CD4-positive, alpha-beta T cell treated with Interleukin-15 for 4 hours (primary cell): ENCODE measurements at places on chromosomes 5 and 9.
A peak's percentile ranks its signal among the peaks of the same experiment; 100 is the strongest.

GRCh38 chr9:715300-715699, 126.2 kb upstream of the DMRT1 start:
- no peak for DNase-seq

- DNase-seq: no peak
These were observed 48.1 kb downstream of the TENT4A start for GRCh38 chr5:6761333-6761732.

- no peak for DNase-seq
These were observed 17.5 kb upstream of the MSMP start for GRCh38 chr9:35771534-35771933.

- no peak for DNase-seq
These were observed 1.5 kb upstream of the MYO10 start for GRCh38 chr5:16937503-16938161.

DNA sequence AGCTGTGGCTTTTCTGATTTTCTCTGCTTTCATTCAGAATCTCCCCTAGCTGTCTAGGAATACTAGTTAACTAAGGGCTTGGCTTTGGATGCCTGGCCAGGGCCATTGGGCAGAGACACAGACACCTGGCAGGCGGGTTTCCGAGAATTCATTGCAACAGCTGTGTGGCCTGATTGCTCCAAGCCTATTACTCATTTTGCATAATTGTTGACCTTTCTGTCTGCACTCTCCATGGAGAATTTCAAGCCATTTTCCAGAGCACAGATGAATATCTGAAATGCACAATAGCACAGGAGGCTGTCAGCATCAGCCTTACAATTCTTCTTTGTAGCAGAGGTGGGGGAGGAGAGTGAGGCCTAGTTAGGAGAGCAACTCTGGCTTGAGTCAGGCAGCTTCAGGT, 310.5 kb downstream of the DMAC1 start:
- no peak for DNase-seq

GRCh38 chr5:156667616-156668015, 182.5 kb upstream of the PPP1R2B start:
- no peak for DNase-seq

- DNase-seq: no peak
These were observed 191.7 kb upstream of the NR3C1 start for GRCh38 chr5:143594902-143595818.

DNA sequence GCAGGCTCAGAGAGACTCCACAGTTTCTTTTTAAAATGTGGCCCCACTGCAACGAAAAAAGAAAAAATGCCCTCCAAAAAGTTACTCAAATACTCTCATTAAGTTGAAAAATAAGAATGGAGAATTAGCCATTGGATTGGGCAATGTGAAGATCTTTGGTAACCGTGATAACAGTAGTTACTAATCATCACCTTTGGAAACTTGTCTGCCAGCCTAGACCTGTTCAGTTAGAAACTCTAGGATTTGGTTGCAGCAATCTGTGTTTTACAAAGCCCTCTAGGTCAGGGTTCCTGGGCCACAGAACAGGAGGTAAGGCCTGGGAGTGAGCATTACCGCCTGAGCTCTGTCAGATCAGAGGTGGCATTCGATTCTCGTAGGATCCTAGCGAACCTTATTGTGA, 34.2 kb downstream of the VPS13A start:
- no peak for DNase-seq

GRCh38 chr9:90882991-90883600, 81.5 kb downstream of the SYK start:
- DNase-seq: no peak

GRCh38 chr5:72654231-72654630, 147.0 kb upstream of the ZNF366 start:
- DNase-seq: no peak

GRCh38 chr5:77864997-77865396, 88.9 kb upstream of the TBCA start:
- DNase-seq: no peak

DNA sequence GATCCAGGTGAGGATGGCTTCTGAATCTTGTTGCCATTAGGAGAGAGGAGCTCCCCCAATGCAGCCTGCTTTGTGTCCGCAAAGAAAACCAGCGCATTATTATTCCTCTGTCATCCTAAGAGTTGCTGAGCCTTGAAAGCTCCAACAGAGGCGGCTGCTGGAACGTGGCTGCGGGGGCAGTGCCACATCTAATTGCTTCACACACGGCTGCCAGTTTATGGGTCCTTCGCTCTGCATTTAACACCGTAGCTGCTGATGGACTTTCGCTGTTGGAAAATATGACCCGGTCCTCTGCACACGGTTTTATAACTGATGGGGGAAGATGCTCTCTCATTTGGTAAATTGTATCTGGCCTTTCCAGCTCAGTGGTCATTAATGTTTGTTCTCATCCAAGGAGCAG, 38.0 kb downstream of the ZNF622 start:
- no peak for DNase-seq

DNA sequence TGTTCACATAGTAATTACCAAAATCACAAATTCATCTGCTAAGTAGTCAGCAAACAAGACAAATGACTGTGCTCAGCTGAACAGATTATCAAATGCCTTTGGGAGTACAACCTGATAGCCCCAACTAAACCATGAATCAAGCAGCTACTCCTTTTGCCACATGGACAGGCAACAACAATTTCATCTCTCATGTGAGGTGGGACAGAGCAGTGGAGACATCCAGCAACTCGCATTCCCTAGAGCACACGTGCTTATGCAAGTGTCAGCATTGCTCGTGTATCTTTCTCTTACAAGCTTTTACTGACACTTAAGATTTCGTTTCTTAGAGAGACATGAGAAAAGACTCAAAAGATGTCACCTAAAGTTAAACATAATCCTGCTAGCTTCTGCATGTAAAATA, 42.7 kb upstream of the PPP2R2B start:
- DNase-seq: no peak

GRCh38 chr5:181109489-181110013, 21.4 kb downstream of the OR2V1 start:
- DNase-seq: no peak

- DNase-seq: no peak
These were observed 21.9 kb upstream of the ELL2 start for GRCh38 chr5:95983509-95983908.

GRCh38 chr5:32713361-32713769, 2.2 kb downstream of the NPR3 start:
- DNase-seq: no peak

- DNase-seq: no peak
These were observed 13.8 kb downstream of the DNAH5 start for GRCh38 chr5:13930541-13931171.

GRCh38 chr5:16143361-16144049, 36.1 kb downstream of the MARCHF11 start:
- no peak for DNase-seq

- no peak for DNase-seq
These were observed 17.5 kb upstream of the TGFBR1 start for GRCh38 chr9:99087462-99087861.

- DNase-seq: no peak
These were observed 211.2 kb downstream of the NXNL2 start for GRCh38 chr9:88746029-88746742.

DNA sequence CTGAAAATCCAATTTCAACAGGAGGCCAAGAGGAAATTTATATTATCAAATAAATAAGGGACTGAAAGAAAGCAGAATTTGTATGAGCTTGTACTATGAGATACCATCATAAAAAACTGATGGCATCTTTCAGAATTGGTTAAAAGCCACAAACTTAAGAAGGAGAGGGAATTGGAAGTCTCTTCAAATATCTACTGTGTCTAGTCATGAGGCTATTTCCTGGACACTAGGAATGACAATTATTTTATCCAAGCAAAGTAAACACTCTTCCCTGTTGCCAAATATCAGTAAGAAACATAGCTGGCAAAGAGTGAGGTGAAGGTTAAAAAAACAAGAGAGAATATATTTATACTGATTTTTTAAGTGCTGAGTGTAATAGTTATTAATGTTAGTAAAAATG, 101.5 kb upstream of the ARRDC3 start:
- no peak for DNase-seq

DNA sequence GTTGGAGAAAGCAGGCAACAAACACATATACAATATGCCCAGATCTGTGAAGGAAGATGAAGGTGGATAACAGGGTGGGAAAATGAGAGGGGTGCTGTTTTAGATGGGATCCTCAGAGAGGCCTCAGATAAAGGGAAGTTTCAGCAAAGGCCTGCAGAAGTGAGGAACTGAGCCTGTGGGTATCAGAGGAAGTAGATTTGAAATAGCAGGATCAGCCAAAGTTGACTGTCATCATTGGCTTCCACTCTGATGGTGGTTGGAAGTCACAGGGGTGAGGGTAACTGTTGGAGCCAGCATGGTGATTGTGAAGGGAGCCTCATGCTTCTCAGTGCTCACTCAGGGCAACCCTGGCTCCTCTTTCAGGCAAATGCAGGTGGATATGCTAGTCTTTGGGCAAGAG, 607.2 kb upstream of the CLINT1 start:
- DNase-seq: no peak

DNA sequence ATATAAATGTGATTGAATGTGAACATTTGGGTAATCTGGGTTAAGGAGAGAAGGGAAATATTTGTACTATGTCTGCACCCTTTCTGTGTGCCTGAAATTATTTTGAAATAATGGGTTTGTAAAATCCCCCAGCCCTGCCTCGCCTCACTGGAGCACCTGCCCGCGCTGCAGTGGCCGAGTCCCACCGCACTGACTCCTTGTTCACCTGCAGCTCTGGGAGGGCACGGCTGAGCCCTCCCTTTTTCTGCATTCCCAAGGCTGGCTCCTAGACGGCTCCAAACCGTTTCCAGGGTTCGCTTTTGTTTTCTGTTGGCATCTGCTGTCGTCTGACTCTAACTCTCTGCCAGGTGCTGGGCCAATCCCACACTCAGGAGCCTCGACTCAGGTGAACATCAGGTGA, 17.6 kb upstream of the PPP1R26 start:
- no peak for DNase-seq

DNA sequence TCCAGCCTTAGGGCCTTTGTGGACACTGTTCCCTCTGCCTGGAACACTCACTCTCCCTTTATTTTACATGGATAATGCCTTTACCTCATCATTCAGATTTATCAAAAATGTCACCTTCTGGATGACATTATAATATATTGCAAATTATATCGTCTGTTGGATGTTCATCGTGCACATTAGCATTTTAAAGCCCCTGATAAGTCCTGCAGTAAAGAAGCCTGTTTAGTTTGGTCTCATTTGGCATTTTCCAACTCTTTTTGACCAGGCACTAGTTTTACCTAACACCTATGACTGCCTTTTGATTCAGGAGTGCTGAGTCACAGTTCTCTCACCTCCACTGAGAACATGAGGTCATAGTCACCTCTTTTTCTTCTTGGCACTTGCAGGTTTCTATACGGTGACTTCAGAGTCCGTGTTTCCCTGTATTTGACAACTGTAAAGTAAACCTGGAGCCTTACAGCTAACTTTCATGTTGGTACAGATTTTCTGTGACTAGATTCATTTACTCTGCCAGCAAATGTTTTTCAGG, 57.7 kb upstream of the STC2 start:
- DNase-seq: no peak

GRCh38 chr9:130774183-130774582, 60.9 kb upstream of the ABL1 start:
- no peak for DNase-seq

GRCh38 chr5:93805616-93806379, 64.4 kb upstream of the POU5F2 start:
- no peak for DNase-seq

DNA sequence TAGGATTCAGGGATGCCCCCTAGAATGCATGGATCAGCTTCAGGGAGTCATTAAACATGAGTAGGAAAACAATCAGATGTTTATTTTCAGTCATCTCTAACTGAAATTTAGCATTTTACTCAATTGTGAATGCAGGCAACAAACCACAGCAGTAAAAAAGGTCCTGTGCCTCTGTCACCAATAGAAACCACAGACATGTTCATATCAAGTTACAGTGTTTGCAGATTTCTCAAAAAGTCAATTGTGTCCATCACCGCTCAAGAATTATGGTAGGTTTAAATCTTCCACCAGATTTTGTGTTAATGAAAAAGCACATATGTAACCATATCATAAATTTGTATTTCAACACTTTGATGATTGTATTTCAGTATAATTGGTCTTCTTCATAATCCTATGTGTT, 68.4 kb upstream of the SLC1A1 start:
- DNase-seq: no peak

DNA sequence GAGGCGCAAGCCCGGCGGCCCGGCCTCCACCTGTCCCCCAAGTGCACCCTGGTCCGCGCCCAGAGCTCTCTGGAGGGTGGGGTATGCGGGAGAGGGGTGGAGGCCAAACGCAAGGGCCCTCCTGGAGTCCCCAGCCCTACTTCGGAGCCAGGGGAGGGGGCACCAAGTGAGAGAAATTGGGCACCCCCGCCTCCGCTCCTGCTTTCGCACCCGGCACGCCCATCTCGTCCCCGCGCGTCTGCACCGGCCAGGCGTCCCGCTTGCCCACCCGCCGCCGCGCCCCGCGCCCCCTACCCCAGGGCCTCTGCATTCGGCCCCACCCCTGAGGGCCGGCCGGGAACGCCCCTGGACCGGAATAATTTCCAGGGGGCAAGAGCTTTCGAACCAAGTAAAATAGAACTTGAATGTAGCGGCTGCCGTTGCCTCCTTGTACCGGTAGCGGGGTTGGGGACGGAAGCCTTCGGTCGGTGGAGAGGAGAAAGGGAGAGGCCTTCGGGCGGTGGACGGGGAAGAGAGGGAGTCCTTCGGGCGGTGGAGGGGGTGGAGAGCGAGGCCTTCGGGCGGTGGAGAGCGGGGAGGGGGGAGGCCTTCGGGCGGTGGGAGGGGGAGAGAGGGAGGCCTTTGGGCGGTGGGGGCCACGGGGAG, 694 bp upstream of the PHPT1 start:
- DNase-seq: peak; percentile 30

DNA sequence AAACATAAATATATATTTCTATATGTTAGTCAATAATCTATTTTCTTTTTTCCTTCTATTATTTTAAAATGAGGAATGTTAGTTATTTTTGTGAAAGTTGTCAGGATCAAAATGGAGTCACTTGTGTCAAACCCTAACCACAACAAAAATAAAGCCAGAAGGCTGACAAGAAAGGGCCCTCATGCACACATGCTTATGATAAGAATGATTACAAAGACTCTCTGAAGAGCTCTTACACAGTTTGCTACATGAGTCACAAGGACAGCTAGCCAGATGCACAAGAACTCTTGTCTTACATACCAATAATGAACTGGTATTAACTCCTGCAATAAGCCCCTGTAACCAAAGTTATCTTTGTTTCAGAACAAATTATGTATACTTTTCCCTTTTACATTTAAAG, 64.7 kb downstream of the GGTA1 start:
- no peak for DNase-seq

DNA sequence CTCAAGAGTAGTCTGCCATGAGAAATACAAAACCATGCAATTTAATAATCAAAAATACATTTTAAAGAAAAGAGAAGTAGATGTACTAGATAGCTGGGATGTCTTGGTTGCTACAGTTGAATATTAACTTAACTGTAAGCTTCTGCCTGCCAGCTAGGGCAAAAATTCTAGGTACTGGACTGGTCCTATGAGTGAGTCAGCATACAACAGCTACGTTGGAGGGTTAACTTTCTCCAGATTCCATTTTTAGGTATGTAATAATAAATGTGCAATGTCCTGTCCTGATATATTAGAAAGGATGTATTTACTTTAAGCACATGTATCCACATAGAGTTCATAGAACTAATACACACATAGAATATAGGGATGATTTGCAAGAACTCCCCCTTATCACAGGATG, 230.1 kb downstream of the CAAP1 start:
- DNase-seq: no peak

GRCh38 chr9:35490910-35491465, 1.1 kb downstream of the RUSC2 start:
- no peak for DNase-seq
